Chondrocyte (in vitro differentiated cells): ENCODE measurements at places on chromosomes 5 and 9. TPM values are rescaled to one million over a fixed set of nuclear protein-coding genes. Genes with fewer than 3 reads are reported as not detected.

IDNK gene
- 1.8 to 2.3 TPM (median 2.1 TPM) in 3 replicates for total RNA-seq

SPATA6L gene
- 0.35 to 0.65 TPM (median 0.46 TPM) in 3 replicates for total RNA-seq

SHISAL2B gene
- total RNA-seq: not detected in 3 replicates

PCDHA9 gene
- total RNA-seq: 1.2 to 2.0 TPM (median 1.3 TPM) in 3 replicates

MORN5 gene
- not detected in 3 replicates for total RNA-seq
